Activated T-cell treated with anti-CD3 and anti-CD28 coated beads for 48 hours (primary cell): ENCODE measurements at places on chromosomes 13 and 19.

DNA sequence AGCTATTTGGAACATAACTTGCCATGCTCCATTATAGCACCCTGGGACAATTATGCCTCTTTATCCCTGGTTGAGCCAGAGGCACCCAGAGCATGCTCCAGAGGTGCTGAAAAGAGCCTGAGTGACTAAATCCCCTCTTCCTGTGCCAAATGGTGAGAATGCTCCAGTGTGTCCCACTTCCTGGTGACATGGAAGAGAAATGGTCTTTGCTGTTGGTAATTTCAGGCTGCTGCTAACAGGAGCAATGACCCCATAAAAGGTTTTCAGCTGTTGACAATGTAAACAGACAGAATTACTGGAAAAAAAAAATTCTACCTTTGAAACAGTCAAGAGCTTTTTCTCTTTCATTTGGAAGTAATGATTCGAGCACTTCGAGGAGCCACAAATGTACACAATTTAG, 341.8 kb downstream of the FGF9 start:
- DNase-seq: no peak

- DNase-seq: no peak
These were observed 19.4 kb upstream of the F7 start for GRCh38 chr13:113086031-113086750.

- DNase-seq: no peak
These were observed 271.4 kb downstream of the NALCN start for GRCh38 chr13:101144808-101145419.

DNA sequence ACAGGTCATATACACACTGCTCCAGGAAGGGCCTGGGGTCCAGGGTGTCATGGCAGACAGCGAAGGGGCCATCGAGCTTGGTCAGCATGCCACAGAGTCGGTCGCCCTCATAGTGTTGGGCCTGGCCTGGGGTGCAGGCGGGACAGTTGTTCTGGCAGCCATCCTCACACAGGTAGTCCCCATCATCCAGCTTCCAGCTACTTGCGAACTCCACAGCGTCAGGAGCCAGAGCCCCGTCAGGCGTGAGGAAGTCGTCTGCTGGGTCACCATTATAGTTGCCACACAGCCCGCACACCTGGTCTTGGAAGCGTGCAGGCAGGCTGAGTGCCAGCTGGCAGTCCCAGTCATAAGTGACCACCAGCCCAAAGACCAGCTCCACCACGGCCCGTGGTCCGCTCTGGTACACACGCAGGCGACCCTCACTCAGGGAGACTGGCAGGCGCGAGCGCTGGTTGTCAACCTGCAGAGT, 16.2 kb downstream of the FCGBP start:
- no peak for DNase-seq

- no peak for DNase-seq
These were observed 110.3 kb downstream of the MIPEP start for GRCh38 chr13:23778879-23779278.

DNA sequence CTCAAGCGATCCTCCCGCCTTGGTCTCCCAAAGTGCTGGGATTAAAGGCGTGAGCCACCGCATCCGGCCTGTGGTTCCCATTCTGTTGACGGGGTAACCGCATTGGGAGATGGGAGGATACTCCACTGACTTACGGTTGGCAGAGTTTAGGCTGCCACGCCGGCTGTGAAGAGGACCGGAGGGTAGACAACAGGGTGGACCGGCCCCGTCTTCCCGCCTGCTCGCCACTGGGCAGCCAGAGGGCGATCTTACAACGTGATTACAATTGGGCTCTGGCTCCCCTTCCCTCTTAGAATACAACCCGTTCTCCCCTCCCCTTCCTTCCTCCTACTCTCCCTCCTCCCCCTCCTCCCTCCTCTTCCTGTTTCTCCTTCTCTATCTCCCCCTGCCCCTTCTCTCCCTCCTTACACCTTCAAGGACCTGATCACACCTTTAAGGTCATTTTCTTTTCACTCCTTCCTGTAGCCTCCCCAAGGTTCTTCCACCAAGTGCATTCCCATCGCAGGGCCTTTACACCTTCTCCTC, 957 bp upstream of the CCDC194 start:
- peak; percentile 72 for DNase-seq
